Esophagus muscularis mucosa (tissue), 4 donors: ENCODE measurements at places on chromosomes 3 and 15. TPM values are rescaled to one million over a fixed set of nuclear protein-coding genes. Genes with fewer than 3 reads are reported as not detected.
A peak's percentile ranks its signal among the peaks of the same experiment; 100 is the strongest.

GRCh38 chr15:63896336-63897115 is 62.8 kb upstream of the HERC1 start:
- no peak for DNase-seq

GRCh38 chr3:190375671-190376070 is 12.3 kb upstream of the CLDN16 start:
- no peak for DNase-seq

DNA sequence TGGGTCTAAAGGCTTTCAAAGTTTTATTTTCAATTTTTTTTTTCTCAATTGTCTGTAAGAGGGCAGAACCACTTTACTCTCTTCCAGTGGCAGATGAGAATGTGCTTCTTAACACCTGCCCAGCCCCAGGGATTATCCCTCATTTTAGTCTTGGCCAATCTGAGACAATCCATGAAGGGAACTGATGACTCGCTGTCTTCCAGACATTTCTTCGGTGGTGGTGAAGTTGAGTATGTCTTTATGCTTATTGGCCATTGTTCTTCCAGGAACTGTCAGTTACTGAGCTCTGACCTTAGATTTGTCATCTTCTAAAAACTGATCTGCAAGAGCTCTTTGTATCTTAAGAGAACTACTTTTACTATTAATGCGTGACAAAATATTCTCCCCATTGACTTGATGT is 139.5 kb downstream of the TJP1 start:
- DNase-seq = no peak

DNA sequence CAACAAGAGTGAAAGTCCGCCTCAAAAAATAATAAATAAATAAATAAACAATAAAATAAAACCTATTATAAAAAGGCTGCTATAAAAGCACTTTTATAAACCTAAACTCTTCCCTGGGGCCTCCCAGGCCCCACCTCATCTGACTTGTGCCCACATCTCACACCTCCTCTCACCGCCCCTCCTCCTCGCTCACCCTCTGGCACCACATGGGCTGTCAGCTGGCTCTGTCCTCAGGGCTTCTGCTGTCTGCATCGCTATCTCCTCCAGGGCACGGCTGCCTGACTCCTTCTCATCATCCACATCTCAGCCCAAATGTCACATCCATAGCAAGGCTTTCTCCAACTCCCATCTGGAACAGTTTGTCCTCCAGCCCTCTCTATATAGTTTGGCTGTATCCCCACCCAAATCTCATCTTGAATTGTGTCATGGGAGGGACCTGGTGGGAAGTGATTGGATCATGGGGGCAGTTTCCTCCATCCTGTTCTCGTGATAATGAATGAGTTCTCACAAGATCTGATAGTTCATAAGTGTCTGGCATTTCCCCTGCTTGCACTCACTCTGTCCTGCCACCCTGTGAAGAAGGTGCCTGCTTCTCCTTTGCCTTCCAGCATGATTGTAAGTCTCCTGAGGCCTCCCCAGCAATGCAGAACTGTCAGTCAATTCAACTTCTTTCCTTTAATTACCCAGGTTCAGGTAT is 8.8 kb upstream of the SH3BP5 start:
- no peak for DNase-seq

Gene PPM1M
- 30.3 TPM for total RNA-seq

Gene SAMMSON
- total RNA-seq = 1.5 TPM

DNA sequence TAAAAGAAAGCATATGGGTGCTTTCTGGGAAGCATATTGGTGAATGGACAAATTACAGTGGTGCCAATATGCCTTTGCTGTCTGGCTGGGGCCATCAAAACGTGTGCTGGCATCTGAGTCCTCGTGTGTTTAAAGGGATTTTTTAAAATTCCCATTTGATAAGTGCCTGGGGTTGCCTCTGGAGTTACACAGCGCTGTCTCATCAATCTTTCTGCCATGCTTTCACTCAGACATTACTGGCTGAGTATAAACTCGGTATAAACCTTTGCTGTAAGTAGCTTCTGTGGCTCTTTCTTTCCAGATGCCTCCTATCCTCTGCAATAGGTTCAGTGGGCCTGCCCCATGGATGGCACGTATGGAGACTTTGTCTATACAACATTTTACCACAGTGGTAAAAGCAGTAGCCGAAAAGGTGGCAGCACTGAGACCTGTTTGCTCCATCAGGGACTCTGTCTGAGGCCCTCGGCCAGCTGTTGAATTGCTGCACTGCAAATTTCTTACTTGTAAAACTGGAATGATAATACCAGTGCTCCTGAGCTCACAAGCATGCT is 195.5 kb downstream of the LPP start:
- DNase-seq = no peak

GRCh38 chr3:123834631-123835030 is 49.5 kb downstream of the MYLK start:
- no peak for DNase-seq

DNA sequence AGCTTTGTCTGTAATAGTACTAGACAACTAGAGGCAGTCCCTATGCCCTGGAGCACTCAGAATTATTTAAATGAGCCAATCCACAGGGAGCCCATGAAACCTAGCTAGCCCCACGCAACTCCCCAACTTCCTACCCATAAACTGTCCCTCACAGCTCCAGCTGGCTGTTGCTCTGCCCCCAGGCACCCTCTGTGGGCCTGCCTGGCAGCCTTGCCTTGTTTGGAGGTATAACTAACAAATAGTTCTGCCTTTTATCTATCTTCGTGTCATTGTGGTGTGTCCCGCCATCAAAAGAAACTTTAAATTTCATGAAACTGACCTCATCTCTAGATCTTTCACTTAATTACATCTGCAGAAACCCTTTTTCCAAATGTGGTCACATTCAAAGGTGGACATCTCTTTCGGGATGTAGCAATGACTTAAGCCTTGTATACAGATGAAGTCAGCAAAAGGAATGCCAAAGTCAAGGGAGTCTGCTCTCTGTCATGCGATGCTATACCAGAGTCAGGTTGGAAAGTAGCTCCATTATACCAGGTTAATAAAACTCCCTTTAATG is 1.8 kb upstream of the RTP3 start:
- no peak for DNase-seq

DNA sequence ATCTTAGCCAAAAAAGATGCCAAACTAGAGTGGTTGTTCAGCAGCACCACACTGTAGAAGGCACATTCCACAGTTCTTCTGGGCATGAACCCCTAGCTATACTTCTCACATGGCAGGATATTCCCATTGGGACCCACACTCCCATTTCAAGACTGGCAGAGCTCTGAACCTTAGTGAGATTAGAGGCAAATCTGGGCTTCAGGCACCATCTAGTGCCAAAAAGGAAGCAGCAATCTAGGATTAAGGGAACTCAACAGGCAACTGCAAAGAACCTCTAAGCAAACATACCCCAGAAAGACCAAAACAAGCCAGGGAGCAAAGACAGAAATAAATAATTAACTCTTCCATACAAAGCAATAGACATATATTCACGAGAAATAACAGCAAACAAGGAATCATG is 66.2 kb downstream of the TAFA4 start:
- no peak for DNase-seq

GRCh38 chr3:193800138-193801043 is 207.4 kb downstream of the OPA1 start:
- DNase-seq = no peak

Gene MESP2
- total RNA-seq = not detected

Gene LTK
- 0.33 TPM for total RNA-seq

GRCh38 chr3:185335799-185336198 is 27.1 kb upstream of the MAP3K13 start:
- DNase-seq = no peak

Gene CLCN2
- 2.0 TPM for total RNA-seq

Gene ZBTB20
- total RNA-seq = 90.6 TPM

DNA sequence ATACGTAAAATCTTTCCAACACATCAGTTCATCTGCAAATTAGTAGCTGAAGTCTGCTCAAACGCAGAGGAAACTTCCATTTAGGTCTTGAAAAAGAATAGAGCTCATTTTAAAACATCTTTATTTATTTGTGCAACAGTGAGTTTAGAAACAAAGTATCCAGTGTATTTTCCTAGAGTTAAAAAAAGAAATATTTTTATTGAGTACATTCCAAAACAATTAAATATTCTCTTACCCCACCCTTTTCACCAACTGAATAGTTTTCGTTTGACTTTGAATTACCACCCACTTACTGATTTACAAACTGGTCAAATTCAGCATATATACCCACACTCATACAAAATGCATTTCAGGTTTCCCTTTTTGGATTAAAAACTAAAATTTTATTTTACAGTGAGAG is 104.7 kb downstream of the ZBTB20 start:
- DNase-seq = no peak

GRCh38 chr3:39542588-39542988 is 75.1 kb downstream of the MOBP start:
- no peak for DNase-seq

GRCh38 chr15:91867581-91868026 is 14.1 kb downstream of the SLCO3A1 start:
- no peak for DNase-seq

DNA sequence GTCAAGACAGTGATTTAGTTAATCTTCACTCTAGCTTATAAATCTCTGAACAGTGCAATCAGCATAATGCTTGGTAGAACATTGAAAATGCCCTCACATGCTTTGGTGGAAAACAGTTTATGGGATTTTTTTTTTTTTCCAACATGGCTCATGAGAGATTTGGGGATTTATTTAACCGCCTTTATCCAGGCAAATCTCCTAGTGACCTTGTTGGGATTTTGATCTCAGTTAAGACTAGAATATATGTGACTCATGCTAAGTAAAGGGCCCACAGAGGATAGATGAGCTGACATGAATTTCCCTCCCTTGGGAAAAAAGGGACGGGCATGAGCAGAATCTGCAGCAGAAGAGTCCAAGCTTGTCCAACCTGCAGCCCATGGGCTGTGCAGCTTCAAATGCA is 18.7 kb downstream of the LRTM1 start:
- DNase-seq = no peak

Gene ADAMTSL3
- 30.0 TPM for total RNA-seq

- no peak for DNase-seq
These were observed 1165.1 kb downstream of the ROBO2 start for GRCh38 chr3:78204977-78205376.

Gene TKT
- 524 TPM for total RNA-seq

DNA sequence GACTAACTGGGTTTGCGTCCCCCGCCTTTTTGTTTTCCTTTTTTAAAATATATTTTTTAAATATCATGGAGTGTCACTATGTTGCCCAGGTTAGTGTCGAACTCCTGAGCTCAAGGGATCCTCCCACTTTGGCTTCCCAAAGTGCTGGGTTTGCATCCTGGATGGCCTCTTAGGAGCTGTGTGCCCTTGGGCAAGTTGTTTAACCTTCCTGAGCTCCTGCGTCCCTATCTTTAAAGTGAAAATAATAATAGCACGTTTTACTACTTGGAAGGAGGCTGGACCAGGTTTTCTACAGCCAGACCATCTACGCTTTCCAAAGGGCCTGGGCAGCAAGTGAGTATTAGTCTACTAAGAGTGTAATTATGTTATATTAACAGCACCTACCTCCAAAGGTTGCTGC is 44.2 kb upstream of the RNU6-1 start:
- DNase-seq = no peak

GRCh38 chr3:190261740-190262139 is 60.5 kb downstream of the CLDN1 start:
- DNase-seq = no peak

DNA sequence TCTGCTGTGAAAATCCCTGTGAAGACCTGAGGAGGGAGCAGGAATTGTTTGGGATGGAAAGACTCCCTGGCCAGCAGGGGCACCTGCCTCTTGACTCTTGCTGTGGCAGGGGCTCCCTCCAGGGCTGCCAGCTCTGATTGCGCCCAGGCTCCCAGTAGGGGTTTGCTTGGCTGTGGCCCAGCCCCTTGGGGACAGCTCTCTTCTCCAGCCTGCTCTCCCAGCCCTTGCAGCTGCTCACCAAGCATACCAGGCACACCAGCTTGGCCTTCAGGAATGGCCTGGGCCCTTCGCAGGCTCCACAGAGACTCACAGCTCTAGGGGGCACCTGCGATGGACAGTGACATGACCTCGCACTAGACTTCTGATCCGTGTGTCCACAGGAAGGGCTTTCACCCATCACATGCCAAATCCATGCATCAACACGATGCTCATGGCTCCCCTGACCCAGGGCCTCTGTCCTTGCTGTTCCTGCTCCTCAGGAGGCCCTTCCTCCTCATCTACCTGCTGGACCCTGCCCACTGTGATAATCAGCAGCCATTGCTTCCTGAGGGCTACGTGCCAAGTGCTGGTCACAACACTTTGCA is 61.8 kb downstream of the SCN5A start:
- DNase-seq = peak; percentile 68

DNA sequence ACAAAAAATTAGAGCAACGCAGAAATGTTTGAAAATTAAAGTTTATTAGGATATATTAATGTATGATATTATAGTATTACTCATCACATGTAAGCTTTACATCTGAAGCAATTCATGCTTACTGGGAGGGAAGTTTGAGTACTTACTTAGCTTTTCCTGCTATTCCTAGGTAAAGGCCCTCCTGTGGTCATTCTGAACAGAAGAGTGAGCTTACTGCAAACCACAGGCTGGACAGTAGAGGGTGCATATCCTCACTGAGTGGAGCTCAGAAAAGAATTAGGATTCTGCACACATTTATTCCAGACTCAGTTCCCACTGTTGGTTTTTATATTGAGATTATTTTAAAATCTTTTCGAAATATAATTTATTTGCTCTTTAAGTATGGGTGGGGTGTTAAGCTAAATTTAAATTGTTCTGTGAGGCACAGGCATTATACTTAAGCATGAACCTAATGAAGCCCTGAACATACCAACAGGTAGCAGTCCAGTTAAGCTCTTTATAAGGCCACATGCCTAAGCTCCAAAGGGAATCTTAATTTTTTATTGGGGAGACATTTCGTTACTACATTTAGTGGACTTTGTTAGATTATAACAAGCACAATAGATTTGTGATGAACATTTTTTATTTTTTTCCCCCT is 10.2 kb downstream of the MRPS22 start:
- DNase-seq = no peak

GRCh38 chr3:195907684-195907933 is 742 bp downstream of the TNK2 start:
- DNase-seq = no peak

DNA sequence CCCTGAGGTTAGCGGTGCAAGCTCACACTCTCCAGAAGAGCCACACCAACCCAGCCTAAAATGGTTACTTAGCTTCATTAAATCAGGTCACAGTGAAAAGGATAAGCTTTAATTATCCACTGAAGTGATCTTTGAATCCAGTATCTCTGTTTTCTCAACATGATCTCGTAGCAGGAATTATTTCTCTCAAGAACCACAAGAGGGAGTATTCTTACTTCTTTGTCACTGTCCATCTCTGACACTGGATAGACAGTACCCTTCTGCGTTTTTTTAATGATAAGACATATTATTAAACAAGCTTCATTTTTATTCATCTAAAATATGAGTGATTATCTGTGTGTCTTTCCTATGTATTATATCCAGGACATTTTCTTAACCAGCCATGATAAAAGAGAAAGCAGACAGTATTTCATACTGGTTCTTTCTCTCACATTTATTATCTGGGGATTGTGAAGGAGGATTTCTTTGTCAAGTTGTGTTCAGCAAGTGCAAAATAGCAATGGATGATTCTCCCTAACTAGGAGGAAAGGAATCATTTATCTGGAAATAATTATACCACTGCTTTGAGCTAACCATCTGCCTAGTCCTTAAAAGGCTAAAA is 105.4 kb upstream of the CCDC54 start:
- no peak for DNase-seq
